HuH-7 (cell line): ENCODE measurements at places on chromosomes 1 and 21.
A peak's percentile ranks its signal among the peaks of the same experiment; 100 is the strongest.

DNA sequence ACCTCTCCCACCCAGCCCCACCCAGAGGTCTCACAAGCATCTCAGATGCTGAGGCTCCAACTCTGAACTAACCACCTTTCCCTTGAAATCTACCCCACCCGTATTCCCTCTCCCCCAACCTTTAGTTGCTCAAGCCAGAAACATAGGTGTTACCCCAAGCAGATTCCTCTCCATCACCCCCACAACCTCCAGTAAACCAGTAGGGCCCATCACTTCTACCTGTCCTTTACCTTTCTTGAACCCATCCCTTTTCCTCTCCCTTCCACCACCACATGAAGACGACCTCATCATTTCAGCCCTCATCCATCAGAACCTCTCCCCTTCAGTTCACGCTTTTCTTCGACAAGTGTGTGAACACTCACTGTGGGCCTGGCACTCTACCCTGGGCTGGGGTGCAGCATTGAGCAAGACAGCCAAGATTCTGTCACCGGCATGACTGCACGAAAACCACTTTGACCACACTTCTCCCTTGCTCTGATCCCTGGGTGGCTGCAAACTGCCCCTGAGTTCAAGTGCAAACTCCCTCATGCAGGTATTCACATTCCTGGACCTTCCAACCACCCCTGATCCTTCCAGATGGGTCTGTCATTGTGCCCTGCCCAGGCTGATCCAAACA, 65.5 kb upstream of the LAPTM5 start:
- DNase-seq: no peak

- DNase-seq: no peak
Observed at GRCh38 chr1:56287721-56288120, 291.6 kb downstream of the PLPP3 start.

DNA sequence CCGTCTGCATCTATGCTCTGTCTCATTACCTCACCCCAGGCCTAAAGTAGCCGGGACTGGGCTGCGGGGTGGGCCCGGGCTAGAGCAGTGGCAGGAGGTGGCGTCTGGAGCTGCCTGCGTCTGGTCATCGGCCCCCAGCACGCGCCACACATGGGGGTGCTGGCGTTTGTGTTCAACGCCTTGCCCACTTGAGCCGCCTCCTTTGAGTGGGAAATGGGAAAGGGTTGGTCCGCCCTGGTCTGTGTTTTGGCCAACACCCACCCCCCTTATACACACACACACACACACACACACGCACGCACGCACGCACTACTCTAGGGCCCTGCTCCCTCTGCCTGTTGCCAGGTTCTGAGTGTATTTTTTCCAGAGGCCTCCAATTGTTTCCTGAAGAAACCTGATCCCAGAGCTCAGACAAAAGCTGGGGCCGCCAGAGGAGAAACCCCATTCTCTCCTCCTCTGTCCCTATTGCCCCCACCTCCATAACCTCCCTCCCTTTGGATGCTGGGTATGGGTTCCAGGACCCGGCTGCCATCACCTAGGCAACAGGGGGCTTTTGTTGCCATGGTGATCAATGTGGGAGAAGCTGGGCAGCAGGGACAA, 10.1 kb downstream of the VANGL2 start:
- no peak for DNase-seq

GRCh38 chr1:152451254-152451653, 37.2 kb upstream of the CRNN start:
- DNase-seq: peak; percentile 5

DNA sequence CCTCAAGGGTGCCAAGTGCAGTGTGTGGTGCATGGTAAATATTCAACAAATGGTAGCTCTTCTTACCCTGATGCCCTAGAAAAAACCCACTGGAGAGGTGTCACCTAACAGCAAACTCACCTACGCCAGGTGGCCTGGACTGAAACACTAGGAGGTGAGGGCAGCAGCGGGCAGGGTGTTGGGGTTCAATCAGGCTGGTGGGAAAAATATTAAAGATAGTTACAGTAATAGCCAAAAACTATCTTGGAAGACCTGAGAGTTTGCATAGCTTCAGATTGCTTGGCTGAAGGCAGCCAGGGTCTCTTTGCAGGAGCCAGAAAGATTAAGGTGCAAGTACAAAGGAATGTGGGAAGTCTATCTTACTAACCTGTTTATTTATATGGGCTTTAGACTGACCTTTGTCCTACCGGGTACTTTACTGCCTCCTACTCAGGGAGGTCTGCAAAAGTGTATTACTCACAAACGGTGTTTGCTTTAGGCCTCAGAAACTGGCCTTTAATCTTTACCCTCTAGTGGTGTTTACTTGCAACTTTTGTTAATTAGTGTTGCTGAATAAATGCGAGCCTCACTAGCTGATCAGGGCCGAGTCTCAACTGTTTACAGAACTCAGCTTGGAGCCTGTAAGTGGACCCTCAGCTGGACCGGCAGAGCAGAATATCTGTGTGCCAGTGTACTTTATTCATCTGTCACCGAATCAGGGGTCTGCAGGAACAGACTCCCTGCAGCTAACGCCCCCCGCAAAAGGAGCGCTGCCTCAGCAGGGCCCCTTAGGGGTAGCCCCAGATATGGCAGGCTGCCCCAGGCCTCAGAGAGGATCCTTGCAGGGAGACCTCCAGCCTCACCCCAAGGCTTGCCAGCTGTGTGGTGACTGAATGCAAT, 63.9 kb downstream of the SYF2 start:
- DNase-seq: peak; percentile 54

- peak; percentile 55 for DNase-seq
Observed at GRCh38 chr1:23424293-23425192, at the start of gene TCEA3. Gene TCEA3, minus strand, starts transcription at chr1:23424748. Its CDS starts 115 bp downstream, at chr1:23424633.

GRCh38 chr1:64494659-64495058, 24.7 kb downstream of the CACHD1 start:
- DNase-seq: no peak

GRCh38 chr1:2213576-2214505, 14.3 kb upstream of the SKI start:
- no peak for DNase-seq

GRCh38 chr1:19596065-19596713, 47.9 kb upstream of the NBL1 start:
- peak; percentile 29 for DNase-seq

- peak; percentile 20 for DNase-seq
Observed at GRCh38 chr21:35840197-35840799, 220.0 kb downstream of the SETD4 start.

DNA sequence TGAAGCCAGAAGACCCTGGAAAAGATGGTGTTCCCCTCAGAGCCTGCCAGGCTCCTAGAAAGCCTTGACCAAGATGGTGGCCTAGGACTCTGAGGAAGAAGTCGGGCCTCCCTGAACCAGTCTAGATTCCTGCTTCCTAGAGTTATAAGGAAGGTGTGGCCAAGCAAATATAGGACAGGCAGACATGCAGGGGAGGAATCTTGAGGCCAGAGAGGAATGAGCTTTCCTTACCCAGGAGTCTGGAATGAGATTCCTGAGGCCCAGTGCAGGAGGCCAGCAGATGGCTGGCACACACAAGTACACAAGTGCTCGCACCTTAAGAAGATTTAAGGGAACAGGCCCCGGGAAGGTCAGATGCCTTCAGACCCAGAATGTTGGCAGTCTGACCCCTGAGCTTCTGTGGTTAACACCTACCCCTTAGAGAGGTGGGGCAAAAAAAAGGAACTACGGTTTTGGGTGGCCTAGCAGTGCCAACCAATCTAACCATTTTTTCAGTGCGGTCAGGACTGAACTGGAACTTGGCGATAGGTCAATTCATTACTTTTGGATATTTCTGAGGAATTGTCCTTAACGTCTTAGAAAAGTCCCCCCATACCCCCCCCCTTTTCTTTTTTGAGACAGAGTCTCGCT, 73.3 kb downstream of the MDM4 start:
- no peak for DNase-seq

- no peak for DNase-seq
Observed at GRCh38 chr1:29584776-29585175, 348.5 kb downstream of the PTPRU start.

DNA sequence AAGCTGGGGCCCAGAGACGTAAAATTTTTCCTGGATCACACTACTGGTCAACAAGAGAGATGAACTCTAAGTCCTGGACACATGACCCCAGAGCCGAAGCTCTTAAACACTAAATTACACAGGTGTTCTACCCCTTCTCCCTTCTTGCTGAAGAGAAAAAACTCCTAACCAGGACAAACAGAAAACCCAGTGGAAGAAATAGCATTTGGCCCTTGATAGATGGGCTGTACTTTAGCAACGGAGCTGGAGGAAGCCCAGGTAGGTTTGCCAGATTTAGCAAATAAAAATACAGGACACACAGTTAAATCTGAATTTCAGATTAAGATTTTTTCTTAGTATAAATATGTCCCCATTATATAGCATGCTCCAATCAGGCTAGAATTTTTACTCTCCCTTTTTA, 72.7 kb downstream of the DIRAS3 start:
- DNase-seq: no peak

- no peak for DNase-seq
Observed at GRCh38 chr1:225280563-225280962, 147.3 kb downstream of the LBR start.

- peak; percentile 5 for DNase-seq
Observed at GRCh38 chr1:87718241-87718950, 389.7 kb downstream of the LMO4 start.

- no peak for DNase-seq
Observed at GRCh38 chr1:155472491-155473083, 90.0 kb downstream of the ASH1L start.

DNA sequence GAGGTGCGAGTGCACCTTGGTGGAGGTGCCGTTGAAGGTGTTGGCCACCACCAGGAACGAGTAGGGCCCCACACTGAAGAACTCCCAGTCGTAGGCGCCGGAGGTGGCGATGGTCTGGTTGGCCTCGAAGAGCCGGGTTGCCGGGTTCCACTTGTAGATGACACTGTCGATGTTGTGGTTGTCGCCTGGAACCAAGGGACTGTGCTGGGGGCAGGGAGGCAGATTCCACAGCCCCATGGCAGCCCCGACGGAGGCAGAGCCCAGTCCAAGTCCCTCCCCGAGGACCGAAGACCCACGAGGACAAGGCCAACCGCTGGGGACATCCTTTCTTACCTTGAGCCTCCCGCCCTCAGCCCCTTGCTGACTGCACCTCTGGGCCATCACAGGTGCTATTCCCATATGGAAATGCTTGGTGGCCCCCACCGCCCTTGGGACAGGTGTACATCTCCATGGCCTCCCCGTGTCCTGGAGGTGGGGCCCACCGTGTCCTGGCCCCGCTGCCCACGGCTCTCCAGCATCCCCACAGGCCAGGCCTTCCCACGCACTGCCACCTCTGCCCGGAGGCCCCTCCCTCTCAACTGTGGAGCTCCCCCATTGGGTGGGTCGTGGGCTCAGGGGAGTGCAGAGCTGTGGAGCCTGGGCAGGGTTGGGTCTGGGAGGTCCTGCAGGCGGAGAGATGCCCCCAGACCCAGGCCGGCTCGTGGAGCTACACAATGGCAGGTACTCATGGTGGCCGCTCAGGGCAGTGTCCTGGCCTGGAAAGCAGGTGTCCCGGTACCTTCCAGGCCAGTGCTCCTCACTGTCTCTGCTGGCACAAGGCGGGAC, 17.9 kb downstream of the KRTAP10-1 start:
- no peak for DNase-seq

DNA sequence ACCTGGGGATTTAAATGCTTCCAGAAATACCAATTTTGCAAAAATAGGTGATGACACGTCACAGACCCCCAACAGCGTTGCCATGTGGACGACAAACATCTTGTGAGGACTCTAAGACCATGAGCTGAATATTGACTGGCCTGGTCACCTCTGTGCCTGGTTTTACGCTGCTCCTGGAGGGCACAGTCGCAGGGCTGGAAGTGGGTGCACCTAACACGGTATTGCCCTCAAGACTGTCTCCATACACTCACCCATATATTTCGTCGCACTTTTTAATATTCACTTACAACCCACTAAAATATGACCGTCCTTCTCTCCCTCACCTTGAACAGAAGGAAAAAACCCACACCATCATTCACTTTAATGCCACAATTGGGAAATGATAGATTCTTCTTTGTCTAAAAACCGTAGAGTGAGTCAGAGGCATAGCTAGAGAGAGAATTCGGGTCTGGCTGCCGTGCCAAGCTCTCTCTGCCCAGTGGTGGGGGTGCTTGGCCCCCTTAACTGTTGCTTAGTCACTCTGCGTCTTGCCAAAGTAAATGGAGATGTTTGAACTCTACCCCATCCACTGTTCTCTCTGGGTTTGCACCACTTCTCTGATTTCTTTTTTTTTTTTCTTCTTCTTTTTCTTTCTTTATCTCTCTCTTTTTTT, 40.8 kb upstream of the UTS2 start:
- DNase-seq: no peak

DNA sequence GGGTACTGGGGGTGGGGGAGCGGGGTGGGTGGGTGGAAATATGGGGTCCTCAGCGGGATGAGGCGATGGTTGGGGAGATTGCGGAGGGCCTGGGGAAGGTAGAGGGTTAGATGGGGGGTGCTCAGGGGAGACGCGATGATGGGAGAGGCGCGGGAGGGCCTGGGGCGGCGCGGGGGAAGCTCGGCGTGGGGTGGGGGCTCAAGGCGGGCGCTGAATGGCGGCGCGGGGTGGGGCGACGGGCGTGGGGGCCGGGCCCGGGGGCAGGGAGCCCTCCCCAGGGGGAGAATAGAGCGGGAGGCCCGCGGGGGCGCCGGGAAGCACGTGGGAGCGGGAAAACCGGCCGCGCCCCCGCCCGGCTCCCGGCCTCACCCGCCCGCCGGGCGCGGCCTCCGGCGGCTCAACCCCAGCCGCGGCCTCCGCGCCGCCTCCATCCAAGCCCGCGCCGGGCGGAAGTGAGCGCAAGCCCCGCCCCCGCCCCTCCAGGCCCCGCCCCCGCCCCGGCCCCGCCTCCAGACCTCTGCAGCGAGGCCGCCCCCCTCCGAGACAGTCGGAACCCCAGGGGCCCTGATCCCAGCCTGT, at the start of gene FAAP20:
Gene FAAP20, minus strand, starts transcription at position 454 of the 579 bp plus-strand sequence. Its CDS starts 23 bp downstream, at position 431.
- peak; percentile 78 for DNase-seq

- no peak for DNase-seq
Observed at GRCh38 chr1:100076319-100076718, 56.4 kb downstream of the SASS6 start.

GRCh38 chr21:35868005-35868868, 192.1 kb downstream of the SETD4 start:
- no peak for DNase-seq

DNA sequence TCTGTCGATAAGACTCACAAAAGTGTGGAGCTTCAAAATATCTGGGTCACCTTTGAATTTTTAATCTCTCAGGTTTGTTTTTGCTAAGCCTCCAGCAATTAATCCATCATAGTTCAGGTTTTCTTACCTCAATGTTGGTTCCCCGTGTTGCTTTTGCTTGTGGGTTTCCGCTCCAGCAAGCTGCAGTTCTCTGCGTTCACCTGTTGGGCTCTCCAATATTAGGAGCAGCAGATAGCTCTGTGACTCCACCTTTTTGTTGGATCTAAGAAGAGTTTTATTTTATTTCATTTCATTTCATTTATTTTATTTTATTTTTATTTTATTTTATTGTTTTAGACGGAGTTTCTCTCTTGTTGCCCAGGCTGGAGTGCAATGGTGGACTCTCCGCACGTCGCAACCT, 335.5 kb downstream of the COL11A1 start:
- no peak for DNase-seq

GRCh38 chr1:202086579-202087350, 36.0 kb upstream of the GPR37L1 start:
- no peak for DNase-seq
